IMR-90 (cell line): ENCODE measurements at places on chromosomes 16 and 17. TPM values are rescaled to one million over a fixed set of nuclear protein-coding genes. Genes with fewer than 3 reads are reported as not detected.

NME1 gene
- total RNA-seq: 261 and 312 TPM in 2 replicates

DUSP14 gene
- total RNA-seq: 97.5 and 102 TPM in 2 replicates

- H3K27me3 ChIP-seq: no peaks in the 10 kb centered on the region
- H3K4me1 ChIP-seq: no peaks in the 10 kb centered on the region
- no peak overlapping the region for H3K27ac ChIP-seq
- H3K36me3 ChIP-seq: peaks cover 11% of the 10 kb centered on the region
- DNase-seq: no peak
Observed at GRCh38 chr17:18016426-18016825, 22.5 kb downstream of the ATPAF2 start.

TNFAIP1 gene
- total RNA-seq: 45.3 and 49.1 TPM in 2 replicates
